ENCODE measurements at places on chromosomes 1 and 21.

GRCh38 chr1:111903871-111904449 lies 85.5 kb downstream of the KCND3 start:
- DNase-seq = no peak

- DNase-seq = no peak
Observed at GRCh38 chr21:23223882-23224281, 2225.7 kb downstream of the NCAM2 start.

DNA sequence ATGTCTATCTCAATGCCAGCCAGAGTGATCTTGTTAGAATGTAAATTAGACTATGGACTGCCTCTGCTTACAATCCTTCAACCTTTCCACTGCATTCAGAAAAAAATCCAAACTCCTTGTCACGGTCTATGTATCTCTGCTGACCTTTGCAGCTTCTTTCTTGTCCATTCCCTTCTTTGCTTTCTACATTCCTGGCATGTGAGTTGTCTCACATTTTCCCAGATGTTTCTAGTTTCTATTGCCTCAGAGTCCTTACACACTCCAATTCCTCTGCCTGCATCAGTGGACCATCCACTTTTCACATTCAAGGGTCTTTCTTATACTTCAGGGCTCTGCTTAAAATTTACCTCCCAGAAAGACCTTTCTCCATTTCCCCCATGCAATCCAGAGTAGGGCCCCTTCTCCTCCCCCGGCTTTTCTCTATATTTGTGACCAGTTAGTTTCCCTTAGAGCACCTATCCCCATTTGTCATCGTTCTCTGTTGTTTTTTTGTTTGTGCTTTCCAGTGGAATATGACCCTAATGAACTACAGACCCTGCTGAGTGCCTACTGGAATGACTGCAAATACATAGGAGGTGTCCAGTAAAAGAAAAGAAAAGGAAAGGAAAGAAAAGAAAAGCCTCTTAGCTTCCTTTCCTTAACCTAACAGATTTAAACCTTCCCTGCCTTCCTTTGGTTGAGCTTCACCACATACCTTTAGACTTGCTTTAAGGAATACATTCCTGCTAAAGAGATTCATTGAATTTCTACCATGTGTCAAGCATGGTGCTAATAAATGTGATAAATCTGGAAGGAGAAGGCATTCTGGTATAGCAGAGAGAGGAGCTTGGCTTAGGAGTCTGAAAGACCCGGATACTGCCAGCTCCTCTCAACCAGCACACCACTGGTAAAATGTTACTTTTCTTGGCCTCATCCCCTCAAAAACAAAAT lies 102.0 kb downstream of the DIRAS3 start:
- peak; percentile 85 for DNase-seq

DNA sequence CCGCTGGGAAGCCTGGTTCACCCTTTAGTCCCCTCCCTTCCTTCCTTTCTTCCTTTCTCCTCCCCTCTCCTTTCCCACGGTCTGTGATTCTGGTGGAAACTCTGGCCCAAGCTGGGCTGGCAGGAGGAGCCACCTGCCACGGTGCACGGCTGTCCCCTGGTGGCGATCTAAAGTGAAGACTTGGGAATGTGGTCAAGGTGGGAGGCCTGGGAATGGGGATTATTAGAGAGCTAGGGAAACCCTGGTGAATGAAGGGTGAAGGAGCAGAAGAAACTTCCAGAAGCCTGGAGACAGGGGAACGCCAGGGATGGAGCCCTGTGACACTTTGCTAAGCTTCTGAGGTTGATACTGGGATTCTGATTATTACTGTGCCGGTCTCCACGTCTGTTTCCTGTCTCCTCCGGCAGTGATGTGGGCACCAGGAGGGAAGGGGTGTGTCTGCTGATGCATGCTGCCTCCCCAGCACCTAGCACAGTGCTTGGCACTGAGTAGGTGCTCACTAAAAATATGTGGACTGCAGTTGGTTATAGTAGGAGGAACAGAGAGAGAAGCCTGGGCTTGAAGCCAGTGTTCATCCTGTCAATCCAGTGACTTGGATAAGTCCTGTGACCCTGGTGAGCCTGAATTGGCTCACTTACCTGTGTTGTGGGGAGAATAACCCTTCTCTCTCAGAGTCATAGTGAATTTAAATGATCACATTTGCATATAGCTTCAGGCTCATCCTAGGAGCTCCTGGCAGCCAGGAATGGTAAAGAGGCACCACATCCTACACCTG lies 71.2 kb upstream of the NBPF3 start:
- peak; percentile 73 for DNase-seq

DNA sequence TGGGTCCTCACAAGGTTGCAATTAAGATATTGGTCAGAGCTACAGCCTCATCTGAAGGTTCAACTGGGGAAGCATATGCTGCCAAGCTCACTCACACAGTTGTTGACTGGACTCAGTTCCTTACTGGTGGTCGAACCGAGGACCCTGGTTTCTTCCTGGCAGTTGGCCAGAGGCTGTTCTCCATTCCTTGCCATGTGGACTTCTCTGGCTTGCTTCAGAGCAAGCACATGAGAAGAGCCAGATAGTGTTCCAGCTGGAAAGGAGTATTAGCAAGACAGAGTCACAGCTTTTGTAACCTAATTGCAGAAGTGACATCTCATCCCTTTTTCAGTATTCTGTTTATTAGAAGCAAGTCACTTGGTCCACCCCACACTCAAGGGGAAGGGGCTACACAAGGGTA lies 23.6 kb downstream of the POU2F1 start:
- no peak for DNase-seq

DNA sequence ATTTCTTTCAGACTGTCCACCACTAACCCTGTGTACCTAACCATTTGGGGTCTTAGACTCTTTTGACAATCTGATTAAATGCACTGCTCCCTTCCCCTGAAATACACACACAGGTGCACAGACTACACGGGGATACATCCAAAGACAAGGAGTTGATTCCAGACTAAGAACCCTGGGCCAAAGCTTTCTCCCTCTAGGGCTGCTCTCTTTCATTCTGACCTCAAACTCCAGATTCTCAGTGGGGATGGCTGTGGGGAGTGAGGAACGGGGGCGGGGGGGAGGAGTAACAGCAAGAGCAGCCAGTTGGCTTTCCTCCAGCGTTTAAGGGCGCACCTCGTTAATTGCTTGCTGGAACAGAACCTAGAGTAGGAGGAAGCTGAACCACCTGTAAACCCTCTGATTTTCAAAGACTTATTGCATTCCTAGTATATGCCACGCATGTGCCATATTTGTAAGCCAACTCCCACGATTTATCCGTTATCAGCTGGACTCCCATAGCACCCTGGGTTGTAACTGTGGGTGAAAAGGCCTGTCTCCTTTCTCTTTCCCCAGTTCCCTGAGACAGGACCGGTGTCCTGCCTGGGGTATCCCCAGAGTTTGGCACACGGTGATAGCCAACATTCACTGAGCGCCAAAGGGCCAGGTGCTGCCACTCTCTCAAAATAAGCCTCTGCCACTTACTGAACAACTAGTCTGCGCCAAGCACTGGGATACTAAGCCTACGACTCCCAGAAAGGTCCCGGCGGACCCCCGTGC lies 920 bp downstream of the MTHFR start:
- DNase-seq = no peak

GRCh38 chr1:155261493-155261851 lies 688 bp downstream of the SCAMP3 start:
- DNase-seq = peak; percentile 29

- peak; percentile 97 for DNase-seq
Observed at GRCh38 chr1:151539321-151540020, 638 bp upstream of the TUFT1 start.

GRCh38 chr1:158457246-158457645 lies 4.4 kb upstream of the OR10K1 start:
- DNase-seq = no peak

DNA sequence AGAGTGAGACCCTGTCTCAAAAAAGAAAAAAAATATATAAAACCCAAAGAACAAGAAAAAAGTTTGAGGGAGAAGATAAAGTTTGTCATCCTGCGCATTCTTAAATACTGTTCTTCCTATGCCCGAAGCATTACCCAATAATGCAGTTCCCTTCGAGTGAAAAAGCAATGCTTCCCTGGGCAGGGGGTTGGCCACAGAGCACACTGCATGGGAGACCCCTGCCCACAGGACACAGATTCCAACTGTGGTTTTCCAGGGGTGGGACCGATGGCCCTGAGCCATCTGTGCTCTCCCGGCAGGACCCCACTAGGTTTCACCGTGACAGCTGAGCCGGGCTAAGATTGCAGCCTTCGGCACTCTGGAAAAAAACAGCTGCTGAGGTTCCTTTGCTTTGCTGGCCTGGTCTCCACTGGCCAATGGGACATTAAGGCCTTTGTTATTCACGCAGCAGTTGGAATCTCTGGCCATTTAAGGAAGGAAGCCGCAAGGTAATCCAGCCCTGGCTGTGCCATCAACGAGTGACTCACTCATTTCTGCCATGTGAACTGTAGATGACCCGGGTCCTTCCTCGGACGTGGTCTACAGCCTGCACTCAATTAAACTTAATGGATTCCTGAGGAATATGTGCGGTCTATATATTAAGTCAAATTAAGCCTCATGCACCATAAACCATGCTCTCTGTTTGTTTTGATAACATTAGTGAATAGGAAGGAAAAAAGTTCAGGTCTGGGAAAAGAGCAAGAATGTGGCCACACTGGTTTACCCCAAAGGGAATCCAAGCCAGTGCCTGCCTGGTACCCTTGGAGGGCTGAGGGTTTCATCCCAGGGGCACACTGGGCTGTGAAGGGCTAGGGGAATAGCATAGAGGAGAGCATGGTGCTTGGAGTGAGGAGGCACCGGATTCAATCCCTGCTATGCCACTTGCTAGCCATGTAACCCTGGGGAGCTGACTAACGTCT lies 163.2 kb downstream of the ZBTB18 start:
- DNase-seq = peak; percentile 98

DNA sequence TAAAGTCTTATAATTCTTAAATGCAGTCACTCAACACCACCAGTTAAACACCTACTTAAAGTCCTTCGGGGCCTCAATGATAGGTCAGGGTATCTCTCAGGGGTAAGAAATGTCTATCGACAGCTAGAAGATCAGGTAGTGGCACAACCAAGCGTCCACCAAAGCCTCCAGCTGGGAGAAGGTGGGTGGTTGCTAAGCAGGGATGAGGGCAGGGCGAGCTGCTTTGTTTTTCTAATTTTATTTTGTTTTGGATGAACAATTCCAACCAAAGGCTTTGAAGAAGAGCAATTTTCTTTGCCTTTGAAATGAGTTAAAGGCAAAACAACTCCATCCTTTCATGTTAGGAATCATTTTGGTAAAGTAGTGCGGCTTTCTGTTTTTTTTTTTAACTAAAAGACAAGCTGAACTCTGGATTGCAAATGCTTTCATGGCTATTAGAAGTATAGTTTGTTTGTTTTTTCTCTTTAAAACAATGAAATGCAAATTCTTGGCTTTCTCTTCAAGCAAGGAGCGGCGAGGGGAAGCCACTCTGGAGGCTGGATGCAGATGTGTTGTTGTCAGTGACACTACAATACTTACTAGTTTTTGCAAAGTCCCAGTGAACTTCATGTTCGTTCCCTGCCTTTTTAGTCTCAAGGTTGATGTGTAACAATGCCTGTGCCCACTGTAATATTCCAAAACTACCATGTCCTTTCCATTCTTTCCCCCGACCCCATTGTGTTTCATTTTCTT lies 106.0 kb downstream of the MRPS6 start:
- no peak for DNase-seq

DNA sequence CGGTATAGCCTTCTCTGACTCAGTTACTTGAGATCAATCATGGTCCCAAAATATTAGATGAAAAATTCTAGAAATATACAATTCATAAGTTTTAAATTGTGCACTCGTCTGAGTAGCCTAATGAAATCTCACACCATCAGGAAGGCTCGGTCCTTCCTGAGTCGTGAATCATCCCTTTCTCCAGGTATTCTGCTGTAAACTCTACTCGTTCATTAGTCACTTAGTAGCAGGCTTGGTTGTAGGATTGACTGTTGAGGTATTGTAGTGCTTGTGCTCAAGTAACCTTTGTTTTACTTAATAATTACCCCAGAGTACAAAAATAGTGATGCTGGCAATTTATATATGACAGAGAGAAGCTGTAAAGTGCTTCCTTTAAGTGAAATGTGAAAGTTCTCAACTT lies 238.7 kb downstream of the OLFM3 start:
- DNase-seq = no peak

DNA sequence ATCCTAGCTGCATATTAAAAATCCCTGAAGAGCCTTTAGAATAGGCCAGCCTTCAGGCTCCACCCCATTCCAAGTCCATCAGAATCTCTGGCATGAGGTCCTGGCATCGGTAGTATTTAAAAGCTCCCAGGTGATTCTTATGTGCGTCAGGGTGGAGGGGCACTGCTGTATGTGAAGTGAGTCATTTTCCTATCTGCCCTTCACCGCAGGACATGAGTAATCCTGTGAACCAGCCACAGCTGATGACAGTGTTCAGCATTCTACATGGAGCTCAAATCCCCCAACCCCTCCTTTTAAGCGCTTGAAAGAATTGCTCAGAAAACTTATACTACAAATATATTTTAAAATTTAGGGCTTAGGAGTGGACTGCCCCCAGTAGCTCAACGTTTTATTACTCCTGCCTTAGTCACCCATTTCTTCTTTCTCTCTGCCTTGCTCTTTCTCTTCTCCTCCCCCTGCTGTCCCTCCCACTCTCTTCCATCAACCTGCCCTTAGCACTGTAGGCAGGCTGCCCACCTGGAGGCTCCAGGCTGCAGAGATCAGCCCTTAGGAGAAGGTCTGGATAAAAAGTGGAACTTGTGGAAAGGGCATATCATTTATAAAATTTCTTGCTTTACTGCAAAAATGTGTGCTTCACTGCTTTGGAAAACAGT lies 73.8 kb upstream of the ZNF281 start:
- DNase-seq = peak; percentile 98

DNA sequence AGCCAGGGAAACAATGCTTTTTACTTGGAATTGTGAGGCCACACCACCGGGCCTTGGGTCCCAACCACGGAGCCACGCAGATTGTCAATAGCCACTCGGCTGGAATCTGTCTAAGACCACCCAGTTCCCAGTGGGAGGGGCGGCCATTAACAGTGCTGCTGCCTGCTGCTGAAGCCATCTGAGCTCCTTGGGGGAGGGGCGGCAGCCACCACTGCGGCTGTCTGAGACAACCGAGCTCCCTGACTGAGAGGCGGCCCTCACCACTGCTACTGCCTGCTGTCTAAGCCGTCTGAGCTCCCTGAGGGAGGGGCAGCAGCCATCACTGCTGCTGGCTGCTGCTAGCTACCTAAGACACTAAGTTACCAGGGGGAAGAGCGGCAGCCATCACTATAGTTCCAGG lies 64.3 kb downstream of the DMRTA2 start:
- no peak for DNase-seq

- no peak for DNase-seq
Observed at GRCh38 chr1:212621043-212621948, 12.7 kb downstream of the ATF3 start.

GRCh38 chr1:238501290-238501689 lies 610.6 kb upstream of the ZP4 start:
- no peak for DNase-seq

DNA sequence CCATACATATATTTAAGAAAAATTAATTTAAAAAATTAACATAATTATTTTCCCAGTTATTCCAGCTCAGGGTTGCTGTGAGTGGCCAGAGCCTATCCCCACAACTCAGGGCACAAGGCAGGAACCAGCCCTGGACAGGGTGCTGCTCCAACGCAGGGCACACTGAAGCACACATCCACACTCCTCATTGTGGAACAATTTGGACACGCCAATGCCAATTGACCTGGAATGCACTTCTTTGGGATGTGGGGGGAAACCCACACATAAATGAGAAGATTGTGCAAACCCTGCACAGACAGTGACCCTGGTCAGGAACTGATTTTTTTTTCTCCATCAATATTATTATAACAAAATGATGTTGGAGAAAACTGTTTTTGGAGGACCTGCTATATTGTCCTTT lies 23.4 kb downstream of the SAMSN1 start:
- DNase-seq = no peak
